ENCODE measurements at places on chromosomes 7 and 10. TPM values are rescaled to one million over a fixed set of nuclear protein-coding genes. Genes with fewer than 3 reads are reported as not detected.

Gene PIP
- not detected for total RNA-seq

Gene AKR1C2
- total RNA-seq = 1.3 TPM

Gene PSD
- 4.6 TPM for total RNA-seq

Gene CYP2C19
- not detected for total RNA-seq

Gene C10orf105
- total RNA-seq = 0.81 TPM

Gene PNLIPRP1
- not detected for total RNA-seq

Gene TAS2R3
- 1.1 TPM for total RNA-seq

Gene EN2
- total RNA-seq = not detected

Gene TUBAL3
- total RNA-seq = 1.3 TPM

Gene ABCC2
- 0.27 TPM for total RNA-seq

Gene TMEM178B
- total RNA-seq = under 0.01 TPM

Gene RPEL1
- total RNA-seq = 0.27 TPM

Gene ZNF239
- 1.1 TPM for total RNA-seq

Gene VWC2
- total RNA-seq = under 0.01 TPM

Gene AQP1
- 0.81 TPM for total RNA-seq

Gene PAXIP1
- 9.7 TPM for total RNA-seq

Gene NPC1L1
- under 0.01 TPM for total RNA-seq

Gene FHIP2A
- 14.8 TPM for total RNA-seq

Gene FLNC
- total RNA-seq = 0.27 TPM

All from hematopoietic multipotent progenitor cell (in vitro differentiated cells).